ENCODE measurements at places on chromosomes 6 and 20. TPM values are rescaled to one million over a fixed set of nuclear protein-coding genes. Genes with fewer than 3 reads are reported as not detected.

Gene SAMD10
- total RNA-seq, result 1.7 TPM

Gene C20orf141
- not detected for total RNA-seq

Gene JAG1
- 71.0 TPM for total RNA-seq

Gene CCM2L
- total RNA-seq, result 2.4 TPM

Gene PDE10A
- total RNA-seq, result 8.8 TPM

Gene FAM217A
- not detected for total RNA-seq

Gene TNFRSF6B
- total RNA-seq, result 2.1 TPM

Gene C6orf58
- total RNA-seq, result not detected

Gene SRPK1
- total RNA-seq, result 137 TPM
